ENCODE measurements at places on chromosomes 13 and 19.

DNA sequence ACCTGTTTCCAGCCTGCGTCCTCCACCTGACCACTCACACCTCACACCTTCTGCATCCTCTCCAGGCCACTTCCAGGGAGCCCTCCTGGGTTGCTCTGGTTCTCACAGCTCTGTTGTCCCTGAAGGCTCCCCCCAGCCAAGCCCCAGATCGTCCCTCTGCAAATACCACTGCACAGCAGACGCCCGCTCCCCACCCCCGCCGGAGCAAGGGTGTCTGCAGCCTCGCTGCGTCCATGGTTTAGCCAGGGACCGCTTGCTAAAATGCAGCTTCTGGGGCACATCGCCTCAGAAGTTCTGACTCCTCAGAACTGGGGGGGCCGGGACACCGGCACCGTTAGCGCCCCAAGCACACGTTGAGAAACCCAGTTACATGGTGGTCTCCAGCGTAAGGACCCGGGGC, 983 bp downstream of the LINGO3 start:
- no peak for DNase-seq

DNA sequence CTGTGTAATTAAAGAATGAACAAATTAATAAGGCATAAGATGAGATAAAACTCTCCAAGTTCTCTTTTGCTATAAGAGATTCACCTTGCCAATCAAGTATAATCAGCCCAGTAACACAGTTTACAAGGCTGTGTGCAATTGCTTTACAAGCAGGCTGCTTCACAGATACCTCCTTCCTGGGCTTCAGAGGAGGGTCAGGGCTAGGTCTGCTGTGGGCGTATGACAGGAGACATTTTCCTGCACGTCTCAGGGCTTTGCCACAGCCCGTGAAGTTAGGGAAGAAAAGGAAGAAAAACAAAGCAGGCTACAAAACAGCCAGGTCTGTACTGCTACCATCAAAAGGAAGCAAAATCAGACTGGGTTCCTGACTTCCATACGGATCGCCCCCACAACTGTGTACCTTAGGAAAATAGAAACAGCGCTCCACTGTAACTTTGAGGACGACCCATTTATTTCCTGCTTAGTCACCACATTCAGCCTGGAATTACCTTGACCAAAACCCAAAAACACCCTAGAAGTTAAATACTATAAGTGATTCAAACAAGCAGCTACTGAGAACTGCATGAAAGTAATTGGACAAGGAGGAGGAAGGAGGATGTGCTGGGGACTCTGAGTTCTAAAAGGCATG, 12.4 kb downstream of the EFNB2 start:
- DNase-seq: no peak

DNA sequence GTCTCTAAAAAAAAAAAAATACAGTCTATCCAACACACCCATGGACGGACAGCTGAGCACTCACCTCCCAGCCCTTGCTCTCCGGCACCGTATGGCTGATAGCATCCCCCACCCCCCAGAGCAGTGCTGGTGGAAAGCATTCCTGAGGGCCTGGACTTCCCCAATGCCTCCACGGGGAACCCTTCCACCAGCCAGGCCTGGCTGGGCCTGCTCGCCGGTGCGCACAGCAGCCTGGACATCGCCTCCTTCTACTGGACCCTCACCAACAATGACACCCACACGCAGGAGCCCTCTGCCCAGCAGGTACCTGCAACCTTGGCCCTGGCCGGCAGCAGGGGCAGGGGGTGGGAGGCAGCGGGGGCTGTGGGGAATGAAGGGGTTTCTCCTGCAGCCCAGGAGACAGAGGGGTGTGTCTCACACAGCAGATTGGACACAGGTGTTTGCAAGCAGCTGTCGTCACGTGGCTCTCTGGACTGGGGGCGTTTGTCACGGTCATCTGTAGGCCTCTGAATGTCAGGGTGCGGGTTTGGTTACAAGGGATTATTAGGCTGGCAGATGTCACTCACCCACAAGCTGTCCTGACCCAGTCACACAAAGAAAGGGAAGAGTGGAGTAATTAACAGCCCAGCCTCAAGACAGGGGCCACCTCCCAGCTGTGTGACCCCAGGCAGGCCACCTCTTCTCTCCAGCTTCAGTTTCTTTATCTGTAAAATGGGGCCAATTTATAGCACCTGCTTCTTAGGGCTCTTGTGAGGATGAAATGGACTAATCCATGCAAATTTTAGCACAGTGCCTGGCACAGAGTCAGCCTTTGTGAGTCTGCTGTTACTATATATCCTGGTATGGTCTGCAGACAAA, 19.3 kb downstream of the PLD3 start:
- DNase-seq: no peak

DNA sequence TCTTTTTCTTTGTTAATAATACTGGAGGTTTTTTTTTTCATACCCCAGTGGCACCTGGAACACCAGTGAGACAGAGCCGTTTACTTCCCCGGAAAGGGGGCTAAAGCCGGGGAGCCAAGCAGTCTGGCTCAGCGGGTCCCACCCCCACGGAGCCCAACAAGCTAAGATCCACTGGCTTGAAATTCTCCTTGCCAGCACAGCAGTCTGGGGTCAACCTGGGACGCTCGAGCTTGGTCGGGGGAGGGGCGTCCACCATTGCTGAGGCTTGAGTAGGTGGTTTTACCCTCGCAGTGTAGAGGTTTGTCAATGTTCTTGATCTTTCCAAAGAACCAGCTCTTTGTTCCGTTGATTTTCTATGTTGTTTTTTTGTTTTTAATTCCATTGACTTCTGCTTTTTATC, 94.6 kb upstream of the DIAPH3 start:
- DNase-seq: no peak

DNA sequence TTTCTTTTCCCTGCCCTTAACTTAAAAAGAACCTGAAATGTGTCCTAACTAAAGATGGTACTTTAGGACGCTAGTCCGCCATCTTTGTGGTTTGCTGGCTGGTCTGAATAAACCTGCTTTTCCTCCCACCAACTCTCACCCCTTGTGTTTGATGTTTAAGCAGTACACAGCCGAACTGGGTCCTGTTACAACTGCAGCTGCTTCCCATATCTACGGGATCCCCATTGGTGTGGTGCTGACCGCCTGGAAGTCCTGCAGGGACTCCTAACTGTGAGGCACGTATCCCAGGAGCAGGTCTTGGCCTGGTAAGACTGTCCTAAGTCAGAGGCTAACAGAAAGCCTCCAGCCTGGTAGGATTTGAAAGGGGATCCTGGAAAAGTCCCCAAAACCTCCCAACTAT, 40.9 kb upstream of the VSTM2B start:
- DNase-seq: no peak

- no peak for DNase-seq
These were observed 15.9 kb downstream of the KL start for GRCh38 chr13:33032037-33032625.

- no peak for DNase-seq
These were observed 4.3 kb downstream of the SPHK2 start for GRCh38 chr19:48623556-48624066.

GRCh38 chr13:112940236-112940635, 28.8 kb upstream of the MCF2L start:
- no peak for DNase-seq

DNA sequence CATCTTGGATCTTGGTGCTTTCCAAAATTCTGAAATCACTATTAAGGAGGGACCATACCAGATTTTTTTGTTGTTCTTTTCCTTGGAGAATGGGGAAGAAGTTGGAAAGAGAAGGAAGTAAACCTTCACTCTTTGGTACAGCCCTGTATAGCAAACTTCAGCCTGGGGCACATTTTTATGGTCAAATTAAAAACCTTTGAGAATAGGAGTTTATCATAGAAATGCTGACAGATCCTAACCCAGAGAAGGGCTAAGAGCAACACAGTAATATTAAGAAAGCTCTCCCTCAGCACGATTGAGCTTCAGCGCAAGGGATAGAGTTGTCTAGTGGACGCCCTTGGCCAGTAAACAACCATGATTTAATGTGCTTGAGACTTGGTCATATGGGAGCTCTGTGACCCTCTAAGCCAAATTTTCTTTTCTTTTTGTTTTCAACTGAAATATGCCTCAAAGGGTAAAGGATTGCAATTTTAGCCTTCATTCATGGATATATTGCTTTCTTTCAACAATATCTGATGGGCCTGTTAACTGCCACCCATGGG, 294.3 kb upstream of the MAB21L1 start:
- DNase-seq: no peak

DNA sequence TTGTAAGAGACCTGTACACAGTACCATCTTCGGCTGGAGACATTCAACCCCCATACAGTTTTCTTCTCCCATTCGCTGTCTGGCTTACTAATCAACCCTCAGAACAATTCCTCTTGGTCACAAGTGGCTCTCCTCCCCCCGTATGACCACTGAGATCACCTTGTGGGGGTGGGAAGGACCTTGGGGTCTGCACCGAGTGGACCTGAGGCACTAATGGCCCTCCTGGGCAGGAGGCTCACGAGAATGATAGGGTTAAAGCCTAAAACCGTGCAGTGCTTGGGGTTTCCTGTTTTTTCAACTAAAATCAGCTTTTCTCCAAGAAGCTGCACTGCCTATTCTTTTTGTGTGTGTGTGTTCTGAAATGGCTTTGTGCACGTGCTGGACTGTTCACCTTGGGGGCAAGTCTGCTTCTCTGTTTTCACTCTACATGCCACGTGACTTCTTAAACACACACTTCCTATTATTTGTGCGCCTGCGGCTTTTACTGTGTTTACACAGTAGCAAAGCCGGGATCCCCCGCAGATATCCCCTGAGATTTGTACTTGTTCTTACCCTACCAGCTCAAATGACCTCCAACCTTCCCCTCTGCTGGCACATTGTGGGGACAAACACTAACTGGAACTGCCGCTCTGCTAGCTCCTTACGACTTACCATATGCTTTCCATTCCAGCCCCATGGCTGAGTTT, 12.3 kb downstream of the RBM26 start:
- DNase-seq: peak; percentile 47

- DNase-seq: no peak
These were observed 174.3 kb upstream of the NBEA start for GRCh38 chr13:34767778-34768177.

- no peak for DNase-seq
These were observed 12.2 kb downstream of the GPR183 start for GRCh38 chr13:99294958-99295357.

GRCh38 chr19:3293560-3293959, 69.1 kb downstream of the CELF5 start:
- DNase-seq: no peak

GRCh38 chr19:36120092-36120983, 5.1 kb downstream of the TBCB start:
- no peak for DNase-seq

GRCh38 chr19:19475015-19475765, 40.2 kb downstream of the TSSK6 start:
- DNase-seq: no peak

GRCh38 chr19:6092329-6093286, 17.7 kb downstream of the RFX2 start:
- no peak for DNase-seq

GRCh38 chr13:88707646-88708045, 1036.5 kb downstream of the SLITRK5 start:
- no peak for DNase-seq

DNA sequence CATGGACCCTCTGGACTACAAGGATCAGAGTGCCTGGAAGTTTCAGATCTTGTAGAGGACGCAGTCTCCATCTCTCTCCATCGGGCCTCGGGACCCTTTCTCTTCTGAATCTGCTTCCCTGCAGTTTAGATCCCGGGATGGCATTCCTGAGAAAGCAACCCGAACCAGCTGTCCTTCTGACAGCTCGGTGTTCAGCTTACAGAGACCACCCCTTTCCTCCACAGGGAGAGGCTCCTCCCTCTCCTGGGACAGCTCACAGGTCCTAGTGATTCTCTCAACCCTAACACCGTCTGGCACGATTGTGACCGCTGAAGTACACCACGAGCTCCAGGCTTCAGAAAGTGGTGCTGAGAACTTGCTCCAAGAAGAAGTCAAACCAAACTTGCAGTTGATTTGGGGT, 18.2 kb downstream of the CRX start:
- DNase-seq: no peak
